Suprapubic skin (tissue), 4 donors: ENCODE measurements at places on chromosomes 11 and 22. TPM values are rescaled to one million over a fixed set of nuclear protein-coding genes. Genes with fewer than 3 reads are reported as not detected.

GRCh38 chr11:35714882-35715627, 52.5 kb downstream of the TRIM44 start:
- no peak for DNase-seq

GRCh38 chr11:93481279-93481678, 61.9 kb downstream of the SMCO4 start:
- DNase-seq, result no peak

SHANK2 gene
- 13.9 TPM for total RNA-seq

TUB gene
- 8.5 TPM for total RNA-seq

LINC01488 gene
- not detected for total RNA-seq

- DNase-seq, result no peak
Observed at GRCh38 chr11:13680501-13681264, 12.2 kb downstream of the FAR1 start.

DNA sequence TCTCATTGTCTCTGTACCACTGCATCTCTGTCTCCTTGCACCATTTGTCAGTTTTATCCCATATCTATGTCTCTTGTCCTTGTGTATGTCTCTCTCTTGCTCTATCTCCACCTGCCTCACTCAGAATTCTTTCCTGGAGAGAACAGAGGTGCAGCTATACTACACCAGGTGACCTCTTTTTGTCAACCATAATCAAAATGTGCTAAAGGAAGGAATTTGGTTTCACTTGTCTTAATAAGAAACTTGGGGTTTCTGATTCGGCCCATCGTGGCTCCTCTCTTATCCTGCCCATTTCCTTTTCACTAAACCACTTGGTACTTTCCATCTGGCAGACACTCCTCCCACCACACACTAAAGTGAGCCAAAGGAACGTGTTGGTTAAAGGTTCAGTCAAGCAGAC, 2.0 kb upstream of the C11orf42 start:
- DNase-seq, result no peak

TNNI2 gene
- 63.6 TPM for total RNA-seq

DNA sequence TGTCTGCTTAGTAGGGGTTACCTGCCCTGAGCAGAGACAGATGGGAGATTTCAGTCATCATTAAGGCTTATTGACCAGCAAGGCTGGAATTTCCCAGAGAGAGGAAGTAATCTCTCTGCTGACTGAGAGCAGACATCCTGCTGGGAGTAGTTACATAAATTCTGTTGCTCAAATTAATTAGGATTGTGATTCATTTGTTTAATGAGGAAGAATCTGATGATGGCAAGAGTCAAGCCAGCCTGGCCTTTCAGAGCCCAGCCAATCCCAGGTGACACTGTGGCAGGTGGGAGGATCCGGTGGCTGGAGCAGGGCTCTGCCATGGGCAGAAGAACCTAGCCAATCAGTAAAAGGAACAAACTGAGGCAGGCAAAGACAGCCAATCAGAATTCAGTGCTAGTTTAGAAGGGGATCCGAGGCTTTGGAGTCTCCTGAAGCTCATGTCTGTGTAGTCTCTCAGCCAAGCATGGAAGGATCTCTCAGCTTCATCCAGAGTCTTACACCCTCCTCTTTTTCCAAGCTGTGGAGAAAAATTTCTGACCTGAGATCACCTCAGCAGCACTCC, 61.2 kb upstream of the CHST1 start:
- DNase-seq, result no peak

DNA sequence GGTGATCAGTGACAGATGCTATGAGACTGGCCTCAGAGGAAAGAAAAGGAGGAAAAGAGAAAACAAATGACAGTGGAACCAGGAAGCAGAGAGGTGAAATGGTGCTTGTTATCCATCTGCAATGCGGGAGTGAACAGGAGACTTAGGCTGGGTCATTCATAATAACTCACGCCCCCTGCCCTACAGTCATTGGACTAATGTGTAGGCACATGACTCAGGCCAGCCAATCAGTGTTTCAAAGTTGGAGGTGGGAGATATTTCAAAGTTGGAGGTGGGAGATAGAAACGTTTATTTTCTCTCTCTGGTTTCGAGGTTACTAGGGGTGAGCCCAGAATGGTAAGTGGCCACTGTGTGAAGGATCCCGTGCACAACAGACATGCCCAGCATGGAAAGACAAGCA, 30.3 kb downstream of the SLC22A6 start:
- no peak for DNase-seq

GRCh38 chr22:26800858-26801257, 143.5 kb downstream of the MIAT start:
- DNase-seq, result no peak
